ENCODE measurements at places on chromosomes 5 and 9.

GRCh38 chr5:166948679-166949078 is 1342.8 kb upstream of the WWC1 start:
- no peaks in the 10 kb centered on the region for H3K36me3 ChIP-seq
- no peak overlapping the region for H3K4me3 ChIP-seq
- H3K27me3 ChIP-seq, result no peaks in the 10 kb centered on the region
- H3K4me1 ChIP-seq, result no peaks in the 10 kb centered on the region
- H3K27ac ChIP-seq, result no peak overlapping the region

DNA sequence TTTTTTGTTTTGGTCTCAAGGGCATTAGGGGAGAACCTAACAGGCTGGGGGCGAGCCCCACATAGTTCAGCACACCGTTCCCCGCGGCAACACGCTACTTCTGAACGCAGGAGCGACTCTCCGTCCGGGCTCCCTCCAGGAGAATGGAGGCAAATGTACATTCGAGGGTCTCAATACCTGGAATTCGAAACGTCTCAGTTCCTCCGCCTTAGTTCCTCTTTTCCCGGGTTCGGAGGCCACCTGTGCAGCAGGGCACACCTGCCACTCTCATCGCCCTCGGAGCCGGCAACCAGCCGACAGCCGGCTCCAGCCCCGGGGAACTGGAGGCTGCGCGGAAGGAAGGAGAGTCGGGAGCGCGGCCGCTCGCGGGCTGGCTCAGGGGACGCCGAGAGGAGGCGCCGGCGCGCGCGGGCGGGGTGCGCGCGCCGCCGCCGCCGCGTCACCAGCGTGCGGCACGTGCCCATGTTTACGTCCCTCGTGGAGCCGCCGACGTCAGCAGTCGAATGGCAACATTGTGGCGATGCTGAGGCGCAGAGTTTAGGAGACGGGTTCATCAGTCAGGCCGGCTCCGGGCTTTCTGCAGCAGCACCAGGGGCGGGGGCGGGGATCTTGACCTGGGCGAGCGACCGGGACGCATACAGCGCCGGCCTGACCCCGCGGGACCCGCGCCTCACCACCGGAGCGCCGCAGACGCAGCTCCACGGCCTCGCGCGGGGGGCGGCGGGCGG is at the start of gene JMY:
TSS of gene JMY (plus strand) at position 498 of the 728 bp plus-strand sequence. CDS start 520 bp downstream, outside the sequence.
- peak within 1 kb of the TSS; percentile 32 for H3K27ac ChIP-seq
- H3K4me1 ChIP-seq, result peaks cover 5% of the 10 kb centered on the region
- no peaks in the 10 kb centered on the region for H3K27me3 ChIP-seq
- H3K4me3 ChIP-seq, result peak within 1 kb of the TSS; percentile 81

GRCh38 chr9:137407590-137408300 is 15.2 kb downstream of the EXD3 start:
- H3K4me1 ChIP-seq, result peaks cover 18% of the 10 kb centered on the region
- no peak for DNase-seq
- peak overlapping the region; percentile 50 for H3K4me3 ChIP-seq
- no peak overlapping the region for H3K27ac ChIP-seq
- H3K36me3 ChIP-seq, result no peaks in the 10 kb centered on the region
- no peaks in the 10 kb centered on the region for H3K27me3 ChIP-seq

- no peak overlapping the region for H3K4me3 ChIP-seq
- H3K36me3 ChIP-seq, result no peaks in the 10 kb centered on the region
- DNase-seq, result peak; percentile 81
- no peaks in the 10 kb centered on the region for H3K27me3 ChIP-seq
- peaks cover 15% of the 10 kb centered on the region for H3K4me1 ChIP-seq
Observed at GRCh38 chr9:6054280-6055099, 39.1 kb upstream of the RANBP6 start.

GRCh38 chr5:93603078-93603792 is 20.2 kb downstream of the NR2F1 start:
- no peak for DNase-seq
- H3K27ac ChIP-seq, result no peak overlapping the region
- no peak overlapping the region for H3K4me3 ChIP-seq

- H3K27me3 ChIP-seq, result no peaks in the 10 kb centered on the region
- H3K4me3 ChIP-seq, result no peak overlapping the region
- H3K27ac ChIP-seq, result no peak overlapping the region
- H3K4me1 ChIP-seq, result peaks cover 4% of the 10 kb centered on the region
- H3K36me3 ChIP-seq, result no peaks in the 10 kb centered on the region
- no peak for DNase-seq
Observed at GRCh38 chr5:6220346-6221088, 157.8 kb downstream of the MED10 start.

DNA sequence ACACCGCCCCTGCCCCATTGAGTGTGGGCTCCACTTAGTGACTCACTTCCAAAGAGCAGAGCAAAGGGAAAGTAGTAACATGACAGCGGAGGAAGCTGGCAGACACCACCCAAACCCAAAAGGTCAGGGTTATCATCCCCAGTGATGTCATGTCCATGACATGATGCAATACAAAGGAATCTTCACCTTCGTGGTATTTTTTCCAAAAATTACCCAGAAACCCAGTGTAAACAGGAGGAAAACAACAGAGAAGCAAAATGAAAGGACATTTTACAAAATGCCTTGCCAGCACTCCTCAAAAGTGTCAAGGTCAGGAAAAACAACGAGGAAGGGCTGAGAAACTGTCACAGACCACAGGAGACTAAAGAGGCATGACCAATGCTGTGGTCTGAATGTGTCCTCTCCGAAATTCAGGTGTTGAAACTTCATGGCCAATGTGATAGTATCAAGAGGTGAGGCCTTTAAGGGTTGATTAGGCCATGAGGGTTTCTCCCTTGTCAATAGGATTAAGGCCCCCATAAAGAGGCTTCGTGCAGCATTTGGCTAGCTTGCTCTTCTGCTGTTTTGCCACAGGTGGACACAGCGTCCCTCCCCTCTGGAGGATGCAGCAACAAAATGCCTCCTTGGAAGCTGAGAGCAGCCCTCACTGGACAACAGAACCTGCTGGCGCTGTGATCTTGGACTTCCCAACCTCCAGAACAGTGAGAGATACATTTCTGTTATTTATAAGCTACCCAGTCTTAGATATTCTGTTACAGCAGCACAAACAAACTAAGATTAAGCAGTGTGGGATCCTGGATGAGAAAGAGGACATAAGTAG is 30.5 kb upstream of the MED10 start:
- H3K4me1 ChIP-seq, result peaks cover 16% of the 10 kb centered on the region
- H3K36me3 ChIP-seq, result no peaks in the 10 kb centered on the region
- H3K27me3 ChIP-seq, result no peaks in the 10 kb centered on the region

GRCh38 chr5:151464101-151464500 is 16.7 kb downstream of the SLC36A1 start:
- H3K36me3 ChIP-seq, result no peaks in the 10 kb centered on the region
- H3K4me1 ChIP-seq, result no peaks in the 10 kb centered on the region
- no peak for DNase-seq
- no peak overlapping the region for H3K4me3 ChIP-seq

Measured in PC-3 (cell line).